ENCODE measurements at places on chromosomes 3 and 15.
A peak's percentile ranks its signal among the peaks of the same experiment; 100 is the strongest.

DNA sequence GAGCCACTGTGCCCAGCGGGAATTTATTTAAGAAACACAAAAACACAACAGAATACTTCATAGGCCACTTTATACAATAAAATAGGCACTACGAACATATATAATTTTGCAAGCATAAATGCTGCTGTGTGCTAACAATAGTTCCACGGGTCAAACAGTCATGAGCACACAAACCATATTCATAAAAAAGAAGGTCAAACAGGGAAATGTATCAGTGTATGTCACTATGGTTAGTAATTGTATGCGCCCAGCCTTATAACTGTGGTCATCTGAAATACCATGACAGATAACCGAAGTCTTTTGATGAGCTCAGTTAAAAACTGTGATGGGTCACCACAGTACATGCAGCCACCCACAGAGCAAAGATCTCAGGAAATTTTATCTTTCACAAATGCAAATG is 38.1 kb upstream of the NR2C2 start:
- DNase-seq: no peak

- no peak for DNase-seq
These were observed 24.6 kb downstream of the ACSBG1 start for GRCh38 chr15:78209646-78210348.

GRCh38 chr3:71681224-71681668 is 44.0 kb downstream of the EIF4E3 start:
- DNase-seq: peak; percentile 65

GRCh38 chr15:99729920-99730319 is 3.3 kb downstream of the LYSMD4 start:
- peak; percentile 60 for DNase-seq

- DNase-seq: no peak
These were observed 93.3 kb downstream of the PCCB start for GRCh38 chr3:136343446-136343845.

- no peak for DNase-seq
These were observed 60.4 kb upstream of the CD96 start for GRCh38 chr3:111481551-111481950.

- DNase-seq: no peak
These were observed 133.0 kb upstream of the UMPS start for GRCh38 chr3:124597273-124597672.

DNA sequence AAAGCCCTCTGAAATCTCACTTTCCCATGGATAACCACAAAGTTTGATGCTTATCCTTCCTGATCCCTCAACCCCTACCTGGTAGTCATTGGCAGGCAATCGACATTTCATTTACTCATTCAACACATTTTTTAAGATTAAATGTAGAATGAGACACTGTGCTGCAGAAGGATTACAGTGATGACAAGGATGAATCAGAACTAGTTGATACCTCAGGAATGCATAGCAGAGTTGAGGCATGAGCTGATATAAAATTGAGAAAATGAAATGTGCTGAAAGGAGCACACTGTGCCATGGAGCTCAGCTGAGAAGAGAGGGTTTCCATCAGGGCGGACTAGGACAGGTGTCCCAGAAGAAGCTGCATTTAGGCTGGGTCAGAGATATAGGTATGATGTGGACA is 48.9 kb upstream of the ACTL6A start:
- DNase-seq: no peak

- no peak for DNase-seq
These were observed 673 bp upstream of the HCLS1 start for GRCh38 chr3:121661376-121661775.

GRCh38 chr3:128068156-128068620 is 16.0 kb downstream of the SEC61A1 start:
- peak; percentile 44 for DNase-seq

GRCh38 chr3:24829011-24829581 is 334.4 kb upstream of the THRB start:
- DNase-seq: no peak

GRCh38 chr15:93089727-93090305 is 805 bp upstream of the RGMA start:
- no peak for DNase-seq

DNA sequence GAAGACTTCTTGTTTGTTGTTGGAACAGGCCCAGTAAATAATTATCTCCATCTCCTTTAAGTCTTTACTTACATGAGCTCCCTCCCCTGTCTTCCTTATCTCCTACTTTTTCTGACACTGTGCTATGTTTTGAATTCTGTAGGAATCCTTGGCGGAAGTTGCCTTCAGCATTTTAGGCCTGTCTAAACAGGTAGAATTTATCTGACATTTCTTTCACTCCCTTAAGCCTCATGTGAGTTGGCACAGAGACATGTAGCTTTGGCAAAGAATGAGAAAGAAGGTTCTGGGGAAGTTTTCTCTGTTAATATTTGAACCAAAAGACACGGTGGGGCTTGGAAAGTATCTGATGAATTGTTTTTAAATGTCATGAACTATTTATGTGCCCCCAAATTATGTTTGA is 8.1 kb downstream of the MCTP2 start:
- DNase-seq: no peak

DNA sequence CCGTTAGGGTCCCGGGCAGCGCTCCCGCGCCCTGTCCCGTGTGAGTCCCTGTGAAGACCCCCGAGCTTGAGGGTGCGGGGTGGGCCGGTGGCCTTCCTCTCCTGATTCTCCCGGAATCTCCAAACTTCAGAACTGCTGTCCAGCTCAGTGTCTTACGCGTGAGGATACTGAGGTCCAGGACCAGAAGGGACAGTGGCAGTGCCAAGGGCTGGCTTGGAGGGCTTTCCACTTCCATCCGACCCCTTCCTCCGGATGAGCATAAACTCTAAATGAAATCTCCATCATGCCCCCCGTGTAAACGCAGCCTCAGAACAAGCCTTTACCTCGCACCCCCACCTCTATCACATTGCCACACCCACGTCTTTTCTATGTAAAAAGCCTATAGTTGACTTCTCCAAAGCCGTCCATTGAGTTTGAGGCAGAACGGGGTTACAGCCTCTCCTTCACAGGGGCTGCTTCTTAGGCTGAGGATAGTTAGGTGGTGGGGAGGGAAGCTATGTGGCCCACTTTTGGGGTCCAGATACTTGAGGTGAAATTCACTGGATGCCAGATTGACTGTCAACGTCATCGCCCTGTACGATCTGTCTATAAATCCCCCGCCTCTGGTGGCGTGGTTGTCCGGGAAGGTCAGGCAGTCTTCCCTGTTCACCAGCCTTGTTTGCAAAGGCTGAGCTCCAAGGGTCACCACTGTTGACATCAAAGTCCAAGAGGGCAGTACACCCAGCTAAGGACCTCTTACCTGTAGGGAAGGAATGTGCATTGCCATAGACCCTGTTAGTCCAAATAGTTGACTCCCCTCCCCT is 1.1 kb downstream of the EDEM1 start:
- peak; percentile 14 for DNase-seq

GRCh38 chr3:129934234-129935123 is 40.0 kb upstream of the TRH start:
- DNase-seq: no peak

DNA sequence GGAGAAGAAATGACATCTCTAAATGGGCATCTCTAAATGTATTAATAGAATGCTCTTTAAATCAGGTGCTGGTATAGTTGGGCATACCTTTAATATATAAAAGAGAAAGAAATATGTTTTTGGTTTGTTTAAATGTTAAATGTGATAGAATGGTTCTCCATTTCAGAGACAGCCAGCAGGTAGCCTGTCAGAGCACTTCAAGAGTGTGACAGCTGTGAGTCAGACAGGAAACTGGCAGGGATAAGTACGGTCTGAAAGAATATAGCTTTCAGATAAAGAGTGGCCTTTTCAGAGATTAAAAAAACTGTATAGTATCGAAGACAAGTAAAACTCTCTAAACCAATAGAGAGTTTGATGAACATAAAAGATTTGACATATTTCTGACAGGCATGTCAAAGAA is 654.1 kb downstream of the IGSF11 start:
- no peak for DNase-seq

DNA sequence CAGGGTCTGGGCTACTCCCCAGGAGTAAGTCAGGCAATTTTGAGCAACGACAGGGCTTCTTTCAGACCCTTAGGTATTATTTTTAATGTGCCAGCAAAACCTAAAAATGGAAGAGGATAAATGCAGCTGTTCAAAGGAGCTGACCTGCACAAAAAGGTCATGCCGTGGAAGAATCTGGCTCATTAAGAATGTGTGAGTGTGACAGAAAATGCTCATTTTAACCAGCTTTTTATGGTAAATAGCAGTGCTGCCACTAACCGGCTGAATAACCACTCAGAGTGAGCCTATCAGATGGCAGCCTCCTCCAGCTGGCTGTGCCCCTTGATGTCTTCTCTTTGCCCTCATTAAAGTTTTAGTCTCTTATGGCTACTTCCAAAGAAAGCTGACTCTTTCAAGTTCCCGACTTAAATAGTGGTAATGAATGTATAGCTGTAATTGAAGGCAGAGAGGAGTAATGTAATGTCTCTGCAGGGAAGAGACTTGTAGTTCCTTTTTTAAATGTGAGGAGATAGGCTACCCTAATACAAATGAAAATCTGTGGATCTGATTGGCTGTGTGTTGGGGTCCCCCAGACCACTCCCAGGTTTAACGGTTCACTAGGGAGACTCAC is 9.5 kb upstream of the FSTL1 start:
- no peak for DNase-seq

DNA sequence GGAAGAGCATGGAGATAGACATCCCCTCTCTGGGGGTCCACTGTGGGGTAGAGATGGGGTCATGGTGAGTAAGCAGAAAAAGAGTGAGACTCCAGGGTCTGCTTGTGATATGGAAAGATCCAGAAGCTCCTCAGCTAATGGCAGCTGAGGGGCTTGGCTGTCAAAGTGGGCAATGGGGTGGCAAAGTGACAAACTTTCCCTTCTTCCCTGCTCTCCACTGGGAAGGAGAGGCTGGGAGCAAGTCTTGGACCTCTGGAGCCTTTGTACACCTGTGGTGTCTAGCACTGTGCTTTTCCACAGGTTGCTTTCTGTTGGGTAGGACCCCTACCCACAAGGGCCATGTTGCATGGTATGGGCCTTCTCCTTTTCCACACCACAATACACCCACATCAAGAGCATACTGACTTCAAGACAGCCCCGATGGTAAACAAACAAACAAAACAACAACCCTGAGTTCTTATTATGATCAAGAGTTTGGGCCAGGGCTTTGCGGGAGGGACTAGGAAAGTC is 3.5 kb downstream of the ITGA11 start:
- DNase-seq: no peak

GRCh38 chr15:41536866-41537265 is 7.2 kb downstream of the RPAP1 start:
- DNase-seq: no peak

GRCh38 chr3:2158828-2159227 is 60.2 kb downstream of the CNTN4 start:
- DNase-seq: no peak

- no peak for DNase-seq
These were observed 1353.5 kb downstream of the ROBO1 start for GRCh38 chr3:78414261-78414660.

DNA sequence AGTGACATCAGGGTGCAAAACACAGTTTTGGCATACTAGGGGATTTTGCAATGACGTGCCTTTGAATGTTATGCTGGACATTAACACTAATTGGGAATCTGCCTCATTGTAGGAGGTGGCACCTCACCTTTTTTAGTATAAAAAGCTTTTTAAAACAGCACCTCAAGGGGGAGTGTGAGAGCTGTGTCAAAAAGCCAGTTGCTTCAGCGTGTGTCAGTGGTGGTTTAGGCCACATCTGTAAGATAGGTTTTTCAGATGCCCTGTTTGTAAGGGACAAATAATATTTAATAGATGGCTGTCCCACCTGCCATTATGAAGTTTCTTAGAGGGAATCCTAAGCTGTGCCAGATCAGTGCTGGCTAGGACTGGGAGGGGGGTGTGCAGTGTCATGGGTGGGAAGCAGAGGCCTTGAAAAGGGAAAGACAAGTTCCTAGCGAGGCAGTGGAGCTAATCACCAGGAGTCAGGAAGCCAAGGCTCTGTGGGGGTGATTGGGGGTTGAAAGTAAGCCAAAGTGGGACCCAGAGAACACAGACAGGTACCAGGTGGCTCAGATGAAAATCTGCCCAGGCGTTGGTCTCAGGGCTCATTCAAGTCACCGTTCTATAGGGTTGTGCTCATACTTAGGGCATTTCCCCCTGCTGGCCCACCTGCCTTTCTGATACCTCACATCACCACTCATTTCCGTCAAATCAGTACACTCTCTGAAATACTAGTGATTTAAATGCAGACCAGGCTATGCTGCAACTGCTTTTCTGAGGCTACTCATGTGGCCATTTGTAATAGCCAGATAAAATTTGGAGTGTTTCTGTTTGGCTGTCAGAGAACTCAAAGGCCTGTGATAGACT is 120.5 kb downstream of the BBX start:
- peak; percentile 13 for DNase-seq

DNA sequence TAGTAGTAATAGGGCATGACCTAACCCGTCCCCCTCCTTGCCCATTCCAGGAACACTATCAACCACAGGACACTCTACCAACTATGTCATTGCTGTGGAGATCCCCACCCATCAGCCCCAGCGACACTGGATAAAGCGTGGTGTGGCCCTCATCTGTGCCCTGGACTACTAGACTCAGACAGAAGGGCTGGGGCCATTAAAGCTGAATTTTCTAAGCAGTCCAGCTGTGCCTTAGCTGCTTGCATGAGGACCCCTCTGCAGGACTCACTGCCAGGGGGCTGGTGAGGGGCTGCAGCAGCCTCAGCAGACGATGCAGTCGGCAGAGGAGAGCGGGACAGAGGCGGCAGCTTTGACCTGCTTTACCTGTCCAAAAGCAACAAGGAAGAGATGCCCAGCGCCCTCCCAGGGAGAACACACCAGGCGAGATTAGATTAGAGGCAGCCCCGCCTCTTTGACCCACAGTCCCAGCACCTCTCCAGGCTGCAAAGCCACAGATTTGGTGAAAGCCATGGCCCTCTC is 44.6 kb downstream of the SEMA3G start:
- DNase-seq: no peak

- no peak for DNase-seq
These were observed 129.6 kb downstream of the FOXP1 start for GRCh38 chr3:71453822-71454511.

GRCh38 chr15:85954586-85954985 is 125.1 kb upstream of the AGBL1 start:
- DNase-seq: no peak

DNA sequence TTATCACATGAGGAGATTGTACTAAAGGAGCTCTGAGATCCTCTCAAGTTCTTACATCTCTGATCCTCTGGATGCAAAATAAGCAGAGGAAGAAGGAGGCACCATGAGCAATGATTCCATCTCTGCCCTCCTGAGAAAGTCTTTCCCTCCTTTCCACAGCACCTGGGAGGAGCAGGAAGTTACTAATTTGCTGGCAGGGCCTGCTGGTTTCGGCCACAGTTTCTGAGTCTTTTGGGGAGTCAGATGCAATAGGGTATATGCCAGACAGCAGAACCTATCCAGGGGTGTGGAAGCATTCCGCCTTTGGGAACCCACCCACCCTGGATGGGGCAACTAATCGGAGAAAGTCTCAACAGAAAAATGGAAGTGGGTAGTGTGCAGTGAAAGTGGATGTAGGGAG is 38.5 kb upstream of the SPTSSB start:
- DNase-seq: no peak

Data from fibroblast of gingiva (primary cell).